ENCODE measurements at places on chromosomes 4 and X.

DNA sequence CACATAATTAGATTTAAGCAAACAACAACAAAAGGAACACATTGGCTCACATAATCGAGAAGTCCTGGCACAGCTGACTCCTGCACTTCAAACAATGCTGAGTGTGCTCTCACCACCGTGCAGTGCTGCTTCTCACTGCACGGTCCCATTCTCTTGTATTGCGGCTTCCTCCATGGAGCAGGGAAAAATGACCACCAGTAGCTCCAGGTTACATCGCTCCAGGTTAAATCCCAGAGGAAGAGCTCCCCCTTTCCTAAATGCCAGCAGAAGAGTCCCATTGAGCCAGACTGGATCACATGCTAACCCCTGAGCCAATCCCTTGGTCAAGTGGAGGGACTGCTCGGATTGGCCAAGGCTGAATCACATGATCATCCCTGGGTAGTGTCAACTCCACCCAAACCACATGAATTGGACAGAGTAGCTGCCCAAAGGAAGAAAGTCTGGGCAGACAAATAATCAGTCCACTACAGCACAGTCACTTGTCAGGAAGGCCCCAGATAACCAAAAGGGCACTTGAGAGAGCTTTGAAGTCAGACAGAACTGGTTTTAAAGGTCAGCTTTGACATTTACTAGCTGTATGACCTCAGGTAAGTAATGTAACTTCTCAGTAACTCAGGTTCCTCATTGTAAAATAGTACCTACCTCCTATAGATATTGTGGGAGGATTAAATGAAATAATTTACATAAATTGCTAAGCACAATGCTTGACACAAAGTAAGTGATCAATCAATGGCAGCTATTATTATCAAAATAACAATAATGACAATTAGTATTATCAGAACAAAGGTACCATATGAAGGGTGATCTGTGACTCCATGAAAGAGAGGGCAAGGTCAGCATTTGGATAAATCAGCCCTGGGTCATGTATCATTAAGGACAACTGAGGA, 14.3 kb downstream of the TEC start:
- no peak for DNase-seq

GRCh38 chr4:159097144-159097543, 5.7 kb upstream of the RAPGEF2 start:
- DNase-seq: no peak

DNA sequence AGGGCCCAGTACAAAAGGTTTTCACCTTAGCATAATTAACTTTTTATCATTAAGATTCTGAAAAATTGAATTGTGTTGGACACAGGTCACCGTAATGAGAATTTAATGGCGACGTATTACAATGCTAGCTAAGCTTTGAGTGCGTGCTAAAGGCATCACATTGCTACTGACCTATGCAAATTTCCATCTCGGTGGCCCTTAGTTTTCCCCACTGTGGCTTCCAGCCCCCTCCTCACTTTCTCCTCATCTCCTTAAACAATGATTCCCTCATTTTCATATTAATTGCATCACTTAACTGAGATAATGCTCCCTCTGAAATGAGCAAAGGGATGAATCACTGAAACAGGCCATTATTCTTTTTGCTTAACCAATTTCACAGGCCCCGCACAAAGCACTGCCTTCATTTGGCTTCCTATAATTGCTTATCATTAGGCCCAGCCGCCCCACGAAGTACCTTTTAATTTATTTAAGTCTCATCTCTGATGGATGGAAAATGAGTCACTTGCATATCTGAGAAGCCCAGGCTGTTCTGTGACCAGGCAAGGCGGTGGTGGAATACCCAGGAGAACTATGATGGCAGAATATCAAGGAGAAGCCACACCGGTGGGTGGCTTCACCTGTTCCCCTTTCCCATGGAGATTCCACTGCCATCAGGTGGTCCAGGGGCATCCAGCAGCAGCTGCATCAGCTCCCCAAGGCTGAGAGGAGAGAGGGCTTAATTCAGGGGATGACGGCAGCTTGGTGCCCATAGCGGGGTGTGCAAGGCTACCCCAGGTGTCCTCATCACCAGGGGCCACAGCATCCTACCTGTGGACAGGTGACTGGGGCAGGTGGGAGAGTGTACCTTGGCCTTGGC, 223.8 kb upstream of the BOD1L1 start:
- DNase-seq: no peak

DNA sequence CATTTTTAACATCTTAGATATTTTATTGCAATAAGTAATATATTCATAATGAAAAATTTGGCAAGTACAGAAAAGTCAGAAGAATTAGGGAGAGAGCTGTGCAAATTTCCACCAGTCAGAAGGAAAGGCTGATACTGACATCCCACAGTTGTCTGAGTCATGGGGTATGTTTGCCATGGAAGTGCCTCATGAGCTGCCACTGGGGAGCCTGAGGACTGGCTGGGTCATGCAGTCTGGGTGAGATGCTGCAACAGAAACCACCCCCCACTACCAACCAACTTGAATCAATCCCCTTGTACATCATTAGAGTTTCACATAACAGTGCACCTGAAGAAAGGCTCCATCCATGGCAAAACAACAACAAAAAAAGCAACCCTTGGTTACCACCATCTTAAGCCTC, 45.2 kb upstream of the ENPP6 start:
- DNase-seq: peak; percentile 21

GRCh38 chr4:97349468-97350186, 793.6 kb downstream of the STPG2 start:
- no peak for DNase-seq

DNA sequence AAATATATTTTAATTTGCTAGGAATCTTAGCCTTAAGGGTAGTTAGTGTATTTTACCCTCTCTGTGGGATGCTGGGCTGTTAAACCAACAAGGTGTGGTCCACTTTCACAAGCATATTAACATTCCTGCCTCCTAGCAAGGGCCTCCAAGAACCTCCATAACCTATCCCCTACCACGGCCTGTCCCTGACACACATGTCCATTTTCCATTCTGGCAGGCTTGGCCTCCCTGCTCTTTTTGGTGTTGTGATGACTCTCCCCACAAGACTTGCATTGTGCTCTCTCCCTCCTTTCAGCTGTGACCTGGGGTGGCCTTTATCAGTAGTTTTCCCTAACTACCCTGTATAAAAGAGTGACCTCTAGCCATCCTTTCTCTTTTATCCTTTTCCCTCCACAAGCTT, 120.2 kb downstream of the KLHL8 start:
- no peak for DNase-seq

GRCh38 chrX:10165580-10166247, 8.9 kb downstream of the CLCN4 start:
- DNase-seq: peak; percentile 81

DNA sequence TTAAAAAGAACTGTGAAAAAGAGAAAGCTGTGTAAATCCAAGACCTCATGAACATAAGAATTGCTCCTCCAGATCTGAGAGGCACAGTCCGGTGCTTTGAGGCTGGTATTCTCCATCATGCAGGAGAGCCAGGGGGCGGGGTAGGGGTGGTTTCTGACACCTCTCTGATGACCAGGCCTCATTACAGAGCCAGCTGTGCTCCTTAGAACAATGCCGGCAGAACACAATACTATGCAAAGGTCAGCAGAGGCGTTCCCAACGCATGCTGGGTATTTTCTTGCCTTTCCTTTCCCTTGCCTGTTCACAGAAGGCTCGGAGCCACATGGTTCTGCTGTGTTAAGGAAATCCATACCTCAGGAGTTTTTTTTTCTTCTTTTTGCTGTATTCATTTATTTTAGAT, 91.2 kb upstream of the SOD3 start:
- DNase-seq: no peak

GRCh38 chr4:172104539-172104938, 291.3 kb downstream of the GALNTL6 start:
- no peak for DNase-seq

DNA sequence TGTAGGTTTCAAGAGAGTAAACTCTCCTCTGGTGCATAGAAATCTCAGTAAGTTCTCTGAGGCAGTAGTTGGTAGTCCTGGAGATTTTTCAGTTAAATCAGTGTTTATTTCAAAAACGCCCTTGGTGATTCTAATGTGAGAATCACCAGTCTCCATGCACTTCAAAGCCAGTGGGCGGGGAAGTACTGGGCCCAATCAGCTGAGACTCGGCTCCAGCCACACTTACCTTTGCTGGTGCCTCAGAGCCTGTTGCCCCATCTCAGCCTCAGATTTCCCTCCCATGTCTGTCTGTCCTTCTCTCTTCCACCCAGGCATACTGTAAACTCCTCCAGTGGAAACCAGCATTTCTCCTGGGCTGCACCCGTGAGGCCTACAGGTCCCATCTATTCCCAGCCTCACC, 7.4 kb upstream of the MGST2 start:
- no peak for DNase-seq

GRCh38 chr4:117957571-117957970, 76.7 kb upstream of the NDST3 start:
- DNase-seq: no peak

DNA sequence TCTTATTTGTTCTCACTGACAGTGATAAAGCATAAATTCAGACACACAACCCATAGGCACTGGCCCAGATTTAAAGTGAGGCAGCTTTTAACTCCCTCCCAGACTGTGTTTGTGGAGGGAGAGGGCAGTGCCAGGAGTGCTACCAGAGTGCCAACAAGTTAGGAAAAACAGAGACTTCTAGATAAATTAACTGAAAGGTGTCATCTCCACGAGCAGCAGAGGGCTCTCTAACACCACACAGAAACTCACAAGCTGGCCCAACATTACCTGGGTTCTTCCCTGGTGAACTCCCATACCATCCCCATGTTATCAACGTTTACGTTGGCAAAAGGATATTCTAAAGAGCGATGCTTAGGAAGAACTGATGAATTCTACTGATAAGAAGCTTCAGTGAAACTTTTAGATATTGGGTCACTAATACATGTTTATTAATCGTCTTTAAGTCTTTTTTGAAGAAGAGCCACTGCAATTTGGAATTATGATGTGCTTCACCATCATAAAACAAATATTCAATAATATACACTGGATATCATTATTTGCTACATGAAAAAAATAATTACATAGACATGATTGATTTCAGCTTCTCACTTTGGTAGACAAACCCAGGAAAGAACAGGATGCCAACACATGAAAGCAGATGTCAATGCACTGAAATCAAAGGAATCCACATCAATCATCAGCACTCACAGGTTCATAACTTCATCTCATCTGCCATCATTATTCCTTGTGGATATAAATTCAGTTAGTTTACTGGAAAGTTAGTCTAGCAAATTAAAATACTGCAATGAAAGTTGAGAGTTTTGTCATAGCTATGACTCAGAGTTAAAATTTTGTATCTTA, 121.2 kb upstream of the NAP1L5 start:
- DNase-seq: peak; percentile 52

GRCh38 chrX:151458824-151459223, 61.8 kb downstream of the VMA21 start:
- DNase-seq: no peak

DNA sequence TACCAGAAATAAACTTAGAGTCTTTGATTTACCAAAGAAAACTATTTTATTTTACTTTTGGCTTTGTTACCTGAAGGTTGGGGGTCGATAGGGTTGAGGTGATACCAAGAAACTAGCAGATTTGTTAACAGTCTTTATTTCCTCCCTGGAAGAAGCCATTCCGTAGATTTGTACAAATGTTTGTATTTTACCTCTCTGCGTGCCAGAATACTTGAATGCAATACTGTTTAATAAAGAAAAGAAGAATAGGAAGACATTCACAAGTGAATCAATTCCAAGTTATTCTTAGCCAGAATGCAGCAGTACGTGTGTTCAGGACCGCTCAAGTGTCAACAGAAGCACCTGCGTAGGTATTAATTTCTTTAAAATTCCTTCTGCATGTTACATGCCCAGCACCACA, 260.3 kb upstream of the TENM3 start:
- DNase-seq: no peak

- DNase-seq: no peak
These were observed 8.0 kb downstream of the RADX start for GRCh38 chrX:106619797-106620196.

DNA sequence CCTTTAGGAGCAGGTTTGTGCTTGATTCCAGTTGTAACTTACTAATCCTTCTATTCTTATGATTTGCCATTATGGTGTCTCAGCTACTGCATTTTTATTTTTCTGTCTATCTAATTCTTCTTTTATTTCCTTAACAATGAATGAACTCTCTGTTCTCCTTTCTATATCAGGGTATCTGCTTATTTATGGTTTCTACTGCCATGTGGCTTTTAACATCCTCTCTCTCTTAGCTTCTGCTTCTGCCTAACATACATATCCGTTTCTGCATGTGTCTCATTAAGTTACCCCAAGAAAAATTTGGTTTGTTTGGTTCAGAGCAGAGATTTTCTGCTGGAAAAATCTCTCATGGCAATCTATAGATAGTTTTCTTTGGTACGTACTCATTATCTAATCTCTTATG, 614.4 kb downstream of the RPA4 start:
- no peak for DNase-seq

- no peak for DNase-seq
These were observed 102.6 kb downstream of the MMRN1 start for GRCh38 chr4:89997171-89997704.

- no peak for DNase-seq
These were observed 21.7 kb upstream of the CLNK start for GRCh38 chr4:10706236-10706635.

GRCh38 chrX:121356139-121356849, 308.9 kb downstream of the GLUD2 start:
- no peak for DNase-seq

DNA sequence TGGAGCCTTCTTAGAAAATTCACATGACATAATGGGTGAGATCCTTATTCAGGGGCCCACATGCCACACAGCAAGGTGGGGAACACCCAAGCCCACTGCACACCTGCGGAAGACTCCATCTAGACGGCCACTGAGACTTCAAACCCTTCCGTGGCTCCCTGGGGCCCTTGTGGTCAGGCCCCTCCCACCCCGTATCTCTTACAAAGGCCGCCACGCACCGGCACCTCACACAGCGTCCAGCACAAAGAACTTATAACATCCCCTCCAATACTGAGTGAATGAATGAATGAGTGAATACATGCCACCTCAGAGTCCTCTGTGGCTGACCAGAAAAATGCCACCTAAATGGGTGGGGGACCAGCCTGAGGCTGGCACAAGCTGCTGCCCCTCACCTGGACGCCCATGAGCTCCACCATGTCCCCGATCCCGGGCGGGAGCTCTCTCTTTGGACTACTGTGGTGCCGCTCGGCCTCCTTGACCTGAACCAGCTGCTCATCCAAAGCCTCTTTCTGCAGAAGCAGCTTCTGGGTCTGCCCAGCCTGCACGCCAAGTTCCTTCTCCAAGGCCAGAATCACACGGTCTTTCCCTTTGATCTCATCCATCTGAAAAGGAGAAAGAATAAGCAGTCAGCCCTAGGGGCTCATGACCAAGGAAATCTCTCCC, 66.9 kb upstream of the C4orf50 start:
- DNase-seq: no peak

GRCh38 chr4:152430507-152430906, 105.4 kb downstream of the FBXW7 start:
- DNase-seq: no peak

DNA sequence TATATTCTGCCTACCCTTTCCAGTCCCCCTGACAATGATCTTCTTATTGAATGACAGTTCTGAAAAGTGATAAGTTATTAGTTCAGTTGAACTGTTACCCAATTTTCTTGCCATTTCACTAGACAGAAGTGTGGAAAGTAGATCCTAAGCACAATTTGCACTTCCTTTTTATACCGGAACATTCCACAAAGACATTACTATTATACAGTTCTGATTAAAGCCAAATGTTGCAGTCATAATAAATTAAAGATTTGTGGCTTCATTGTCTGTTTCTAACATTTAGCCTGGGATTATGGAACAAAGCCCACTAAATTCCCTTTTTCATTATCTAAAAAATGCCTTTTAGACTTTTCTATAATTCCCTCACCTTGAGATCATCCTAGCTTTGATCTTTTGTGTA, 13.8 kb downstream of the SH3BGRL start:
- DNase-seq: no peak

- DNase-seq: no peak
These were observed 113.8 kb upstream of the STIM2 start for GRCh38 chr4:26746802-26747213.

All from NB4 (cell line).